Hematopoietic multipotent progenitor cell treated with erythropoietin and hydrocortisone succinate and interleukin-3 and kit ligand, for 15 days (in vitro differentiated cells): ENCODE measurements at places on chromosomes 5 and 9.

DNA sequence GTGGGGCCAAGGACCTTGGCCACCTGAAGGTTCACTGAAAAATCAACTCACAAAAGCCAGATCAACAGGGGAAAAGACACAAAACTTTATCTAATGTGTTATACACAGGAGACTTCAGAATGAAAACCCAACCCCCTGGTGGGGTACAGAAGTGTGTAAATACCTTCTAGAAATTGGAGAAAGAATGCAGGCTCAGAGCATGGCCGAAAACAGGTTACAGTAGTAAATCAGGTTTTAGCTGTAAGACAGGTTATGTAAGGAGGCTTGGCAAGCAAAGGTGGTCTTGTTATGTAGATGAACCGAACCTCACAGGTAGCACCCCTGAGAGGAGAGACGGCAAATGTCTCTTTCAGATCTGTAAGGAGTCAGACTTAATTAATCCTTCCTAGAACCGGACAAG, 10.0 kb downstream of the CEMIP2 start:
- DNase-seq = no peak

- no peak for DNase-seq
These were observed 77.7 kb upstream of the GNA14 start for GRCh38 chr9:77725820-77726219.

GRCh38 chr9:38437193-38437823, 13.1 kb upstream of the IGFBPL1 start:
- no peak for DNase-seq

- DNase-seq = no peak
These were observed 36.1 kb downstream of the LHFPL2 start for GRCh38 chr5:78612227-78613150.

GRCh38 chr9:119052339-119053030, 316.8 kb downstream of the BRINP1 start:
- no peak for DNase-seq

DNA sequence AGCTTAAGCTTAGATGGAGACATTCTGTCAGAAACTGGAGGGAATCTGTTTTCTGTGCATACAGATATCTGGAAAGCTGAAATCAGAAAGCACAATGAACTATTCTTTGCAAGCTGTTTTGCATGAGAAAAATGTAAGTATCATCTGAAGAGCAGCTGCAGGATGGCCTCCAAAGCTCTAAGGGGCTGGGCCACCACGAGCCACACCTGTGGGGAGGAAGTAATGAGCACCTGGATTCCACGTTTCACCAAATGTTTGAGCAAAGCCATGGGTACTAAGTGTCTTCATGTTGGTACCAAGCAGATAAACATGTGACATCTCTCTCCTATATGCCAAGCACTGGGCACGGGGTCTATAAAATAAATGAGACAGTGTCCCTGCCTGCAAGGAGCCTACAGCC, 199.3 kb downstream of the TTLL11 start:
- DNase-seq = no peak

GRCh38 chr5:149728303-149728702, 1.8 kb upstream of the PPARGC1B start:
- DNase-seq = no peak
